Activated naive CD4-positive, alpha-beta T cell treated with anti-CD3 and anti-CD28 coated beads for 36 hours (primary cell): ENCODE measurements at places on chromosomes 1 and 21. TPM values are rescaled to one million over a fixed set of nuclear protein-coding genes. Genes with fewer than 3 reads are reported as not detected.

The ZNF593OS gene
- not detected for total RNA-seq

DNA sequence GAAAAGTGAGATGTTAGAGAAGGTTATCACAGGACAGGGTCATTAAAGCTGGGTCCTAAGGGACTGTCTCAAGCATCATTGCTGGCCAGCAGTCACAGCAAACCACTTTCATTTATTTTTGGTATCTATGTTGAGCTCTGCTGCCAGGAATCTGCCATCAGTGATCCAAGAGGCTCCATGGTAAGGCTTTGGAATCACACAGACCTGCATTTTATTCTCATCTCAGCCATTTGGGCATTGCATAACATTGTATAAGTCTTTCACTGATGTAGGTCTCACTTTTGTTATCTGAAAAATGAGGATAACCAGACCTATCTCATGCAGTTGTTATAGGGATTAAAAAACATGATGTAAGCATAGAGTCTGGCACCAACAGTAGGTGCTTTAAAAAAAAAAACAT is 77.5 kb downstream of the OMA1 start:
- H3K4me3 ChIP-seq = no peak overlapping the region
- no peak overlapping the region for H3K27ac ChIP-seq
- DNase-seq = no peak

GRCh38 chr1:10768552-10768951 is 27.9 kb downstream of the CASZ1 start:
- H3K27me3 ChIP-seq = no peaks in the 10 kb centered on the region
- no peak overlapping the region for H3K4me3 ChIP-seq
- no peak for DNase-seq
- H3K4me1 ChIP-seq = no peaks in the 10 kb centered on the region
- H3K27ac ChIP-seq = no peak overlapping the region

GRCh38 chr1:14926818-14927575 is 226.6 kb upstream of the TMEM51 start:
- peaks cover 2% of the 10 kb centered on the region for H3K4me1 ChIP-seq
- peaks cover 31% of the 10 kb centered on the region for H3K27me3 ChIP-seq

The SLFNL1 gene
- total RNA-seq = 0.12 TPM

The RNASEL gene
- 2.5 TPM for total RNA-seq

The AGO4 gene
- total RNA-seq = 3.1 TPM

The ENAH gene
- 2.0 TPM for total RNA-seq

DNA sequence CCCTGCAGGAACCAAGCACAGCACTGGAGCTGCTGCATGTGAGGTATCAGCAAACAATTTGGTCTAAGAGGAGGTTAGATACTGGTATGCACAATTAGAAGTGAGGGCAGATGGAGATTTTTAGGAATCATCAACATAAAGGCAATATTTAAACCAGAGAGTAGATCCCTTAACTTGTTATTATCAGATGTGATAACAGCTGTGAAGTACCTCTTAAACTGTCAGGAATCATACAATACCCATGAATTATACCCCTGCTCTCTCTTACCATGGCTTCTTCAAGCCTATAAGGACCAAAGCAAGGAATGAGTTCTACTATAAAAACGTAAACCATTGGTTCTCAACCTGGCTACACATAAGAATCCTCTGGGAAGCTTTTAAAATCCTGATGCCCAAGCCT is 3.9 kb downstream of the BCAR3 start:
- no peak for DNase-seq
- H3K4me1 ChIP-seq = peaks cover 9% of the 10 kb centered on the region
- H3K4me3 ChIP-seq = no peak overlapping the region
- H3K27me3 ChIP-seq = peaks cover 31% of the 10 kb centered on the region

DNA sequence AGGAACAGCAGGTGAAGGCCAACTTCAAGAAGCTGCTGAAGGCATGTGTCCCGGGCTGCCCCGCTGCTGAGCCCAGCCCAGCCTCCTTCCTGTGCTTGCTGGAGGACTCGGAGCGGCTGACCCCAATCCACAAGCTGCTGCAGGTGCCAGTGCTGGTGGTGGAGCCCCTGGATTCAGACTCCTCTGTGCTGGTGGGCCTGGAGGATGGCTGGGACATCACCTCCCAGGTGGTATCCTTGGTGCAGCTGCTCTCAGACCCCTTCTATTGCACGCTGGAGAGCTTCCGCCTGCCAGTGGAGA is 20.1 kb upstream of the NPPB start:
- H3K27ac ChIP-seq = no peak overlapping the region
- no peak overlapping the region for H3K4me3 ChIP-seq
- peaks cover 4% of the 10 kb centered on the region for H3K27me3 ChIP-seq
- no peaks in the 10 kb centered on the region for H3K36me3 ChIP-seq

The OPTC gene
- total RNA-seq = not detected

The SLC1A7 gene
- total RNA-seq = not detected

The SOX13 gene
- total RNA-seq = 0.17 TPM

DNA sequence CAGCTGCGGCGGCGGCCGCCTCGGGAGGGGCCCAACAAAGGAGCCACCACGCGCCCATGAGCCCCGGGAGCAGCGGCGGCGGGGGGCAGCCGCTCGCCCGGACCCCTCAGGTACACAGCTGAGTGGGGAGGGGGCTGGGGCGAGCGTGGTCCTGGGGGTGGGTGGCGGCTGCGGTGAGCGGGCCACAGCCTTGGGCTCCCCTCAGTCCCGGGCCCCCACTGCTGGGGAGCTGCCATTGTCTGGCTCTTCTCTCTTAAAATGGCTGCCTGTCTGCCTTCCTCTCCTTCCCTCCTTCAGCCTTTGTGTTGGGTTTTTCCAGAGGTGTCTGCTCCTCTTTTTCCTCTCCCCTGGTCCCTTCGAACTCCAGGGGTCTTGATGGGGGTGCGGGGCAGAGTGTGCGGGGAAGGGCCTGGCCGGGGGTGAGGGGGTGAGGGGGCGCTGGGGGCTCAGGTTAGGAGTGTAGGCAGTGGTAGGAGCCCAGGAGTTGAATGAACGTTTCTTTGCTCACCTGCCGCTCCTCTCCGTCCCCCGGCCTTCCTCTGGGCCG is 1.7 kb downstream of the ARID1A start:
- no peaks in the 10 kb centered on the region for H3K27me3 ChIP-seq
- H3K4me3 ChIP-seq = no peak overlapping the region
- H3K4me1 ChIP-seq = peaks cover 19% of the 10 kb centered on the region

The MFAP2 gene
- total RNA-seq = not detected
